ENCODE measurements at places on chromosomes 7 and 10.

GRCh38 chr10:56605051-56605450, 244.0 kb upstream of the ZWINT start:
- DNase-seq: no peak

GRCh38 chr10:102241032-102241443, 274 bp downstream of the PITX3 start:
- DNase-seq: no peak

DNA sequence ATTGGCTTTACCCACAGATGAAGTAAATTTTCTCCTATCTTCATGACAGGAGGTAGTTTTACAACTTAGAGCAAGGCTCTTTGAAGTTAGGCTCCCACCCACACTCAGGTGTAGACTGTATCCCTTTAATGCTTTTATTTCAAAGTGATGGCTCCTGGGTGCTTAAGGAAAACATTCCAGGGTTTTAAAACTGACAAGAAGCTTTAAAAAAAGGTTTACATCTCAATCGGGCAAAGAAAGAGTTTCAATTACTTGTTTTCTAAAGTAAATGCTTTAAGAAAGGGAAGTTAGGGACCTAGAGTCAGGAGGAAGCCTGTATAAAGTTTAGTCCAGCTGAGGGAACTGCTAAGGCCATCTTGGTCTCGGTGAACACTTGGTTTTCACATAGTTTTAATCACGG, 1153.8 kb upstream of the C7orf33 start:
- DNase-seq: no peak

DNA sequence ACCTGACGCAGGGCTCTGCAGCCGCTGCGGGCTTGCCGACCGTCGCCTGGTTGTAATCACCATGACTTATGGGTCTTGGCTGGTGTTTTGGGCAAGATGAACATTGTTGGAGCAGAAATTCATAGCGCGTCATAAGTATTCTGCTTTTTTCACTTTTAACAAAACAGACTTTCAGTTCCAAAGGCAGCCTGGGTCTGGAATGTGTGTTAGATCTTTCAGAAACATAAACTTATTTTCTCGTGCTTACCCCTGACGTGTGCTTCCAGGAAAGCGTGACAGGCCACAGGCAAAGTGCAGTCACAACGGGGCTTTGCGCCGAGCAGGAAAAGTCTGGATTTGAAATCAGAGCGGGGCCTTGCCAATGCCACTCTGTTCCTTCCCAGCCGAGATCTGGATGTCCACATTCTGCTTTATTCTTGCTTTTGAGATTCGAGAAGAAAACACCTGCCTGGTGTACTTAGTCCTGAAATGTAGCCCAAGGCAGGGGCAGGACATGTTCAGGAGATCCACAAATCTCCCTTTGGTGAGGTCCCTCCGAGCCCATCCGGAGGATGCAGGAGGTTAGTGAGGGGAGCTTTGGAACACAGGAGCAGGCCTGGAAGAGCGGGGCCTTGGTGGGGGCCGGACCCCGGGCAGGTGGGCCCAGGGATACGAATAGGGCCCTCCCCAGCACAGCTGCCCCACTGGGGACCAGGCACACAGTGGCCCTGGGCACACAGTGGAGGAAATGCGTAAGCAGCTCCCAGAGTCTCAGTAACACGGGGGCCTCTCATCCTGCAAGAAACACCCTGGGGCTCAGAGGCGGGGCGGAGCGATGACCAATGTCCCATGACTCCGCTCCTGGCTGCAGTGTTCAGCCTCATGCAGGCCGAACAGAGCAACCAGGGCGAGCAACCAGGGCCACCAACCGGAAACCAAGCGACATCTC, 49.5 kb upstream of the EBF3 start:
- DNase-seq: no peak

GRCh38 chr10:54905578-54906192, 104.7 kb upstream of the PCDH15 start:
- no peak for DNase-seq

Measured in NCI-H2081 treated with DMSO at 0.1 percent for 48 hours (cell line).